ENCODE measurements at places on chromosomes 2 and 18.

DNA sequence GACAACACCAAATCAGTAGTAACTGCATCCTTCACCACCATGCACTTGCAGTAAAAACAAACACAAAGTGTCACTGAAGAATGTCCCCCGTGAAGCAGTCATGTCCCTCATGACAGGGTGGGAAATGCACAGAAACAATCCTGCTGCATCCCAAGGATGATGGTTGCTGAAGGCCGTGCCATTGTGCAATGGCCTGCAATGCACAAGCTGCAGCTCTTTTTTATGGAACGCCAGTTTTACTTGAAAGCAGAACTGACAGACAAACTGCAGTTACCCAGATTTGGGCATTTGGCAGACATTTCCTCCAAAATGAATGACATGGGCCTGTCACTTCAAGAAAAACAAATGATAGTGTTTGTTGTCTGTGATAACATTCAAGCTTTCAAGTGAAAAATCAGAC, 2.4 kb upstream of the CHST10 start:
- DNase-seq = no peak

- DNase-seq = no peak
Observed at GRCh38 chr2:189204322-189204941, 24.9 kb upstream of the COL5A2 start.

DNA sequence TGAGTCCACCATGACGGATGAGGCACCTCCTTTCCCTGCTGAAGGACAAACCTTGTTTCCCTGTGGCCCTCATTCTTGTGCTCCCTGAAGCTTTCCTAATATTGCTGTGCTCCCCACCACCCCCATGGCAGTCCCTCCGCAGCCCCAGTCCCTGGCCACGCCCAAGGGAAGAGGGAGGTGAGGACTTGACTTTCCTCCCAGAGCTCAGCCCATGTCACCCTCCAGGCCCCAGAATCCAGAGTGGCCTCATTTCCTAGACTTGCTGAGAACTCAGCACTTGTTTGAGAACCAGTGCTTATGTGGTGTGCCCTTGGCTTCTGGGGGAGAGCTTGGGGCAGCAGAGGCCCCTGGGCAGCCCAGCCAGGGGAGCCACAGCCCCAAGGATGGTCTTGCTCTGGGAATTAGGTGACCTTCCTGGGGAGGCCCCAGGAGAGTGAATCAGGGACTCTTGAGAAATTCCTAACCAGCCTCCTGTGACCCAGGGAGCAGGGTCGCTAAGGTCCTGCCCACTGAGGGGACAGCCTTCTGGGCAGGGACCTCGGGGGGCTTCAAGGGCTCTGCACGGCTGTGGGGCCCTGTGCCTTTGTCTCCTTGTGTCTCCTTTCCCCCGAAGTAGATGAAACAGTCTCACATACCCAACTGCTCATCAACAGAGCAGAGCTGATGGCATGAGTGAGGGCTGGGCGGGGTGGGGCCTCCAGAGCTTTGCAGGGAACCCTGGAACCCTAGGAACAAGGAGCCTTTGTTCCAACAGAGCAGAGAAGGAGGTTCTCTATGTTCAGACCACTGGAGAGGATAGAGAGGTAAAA, 27.9 kb downstream of the PSD4 start:
- DNase-seq = no peak

GRCh38 chr2:667332-667999, 9.7 kb downstream of the TMEM18 start:
- DNase-seq = no peak

DNA sequence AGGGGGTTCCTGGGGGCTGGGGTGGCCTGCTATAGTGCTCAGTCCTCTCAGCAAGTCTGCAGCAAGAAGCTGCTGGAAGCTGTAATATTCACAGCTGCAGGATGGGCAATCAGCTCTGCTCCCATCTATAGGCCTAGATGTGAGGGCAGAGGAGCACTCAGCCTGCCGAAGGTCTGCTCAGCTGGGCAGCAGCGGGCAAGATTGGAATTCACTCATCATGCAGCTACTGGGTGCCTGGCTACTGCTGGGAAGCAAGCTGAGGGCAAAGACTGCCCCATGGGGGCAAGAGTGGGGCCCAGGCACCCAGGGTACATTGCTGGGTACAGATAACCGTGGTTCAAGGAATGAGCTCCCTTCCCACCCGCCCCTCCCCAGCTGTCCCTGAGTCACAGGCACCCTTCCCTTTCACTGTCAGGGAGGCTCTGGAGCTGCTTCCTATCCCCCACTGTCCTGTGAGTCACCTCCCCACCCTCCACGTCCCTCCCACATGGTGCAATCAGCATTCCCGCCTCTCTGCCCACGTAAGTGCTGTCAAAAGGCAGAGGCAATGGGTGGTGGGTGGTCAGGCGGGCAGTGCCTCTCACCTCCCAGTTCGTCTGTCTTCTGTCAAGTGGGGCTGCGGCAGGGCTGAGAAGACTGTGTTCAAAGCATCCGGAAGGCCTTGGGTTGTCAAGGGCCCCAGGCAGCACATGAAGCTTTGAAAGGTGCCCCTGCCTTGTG, 169.2 kb downstream of the TRIM43 start:
- no peak for DNase-seq

- no peak for DNase-seq
Observed at GRCh38 chr2:208541461-208541988, 134.9 kb downstream of the PTH2R start.

DNA sequence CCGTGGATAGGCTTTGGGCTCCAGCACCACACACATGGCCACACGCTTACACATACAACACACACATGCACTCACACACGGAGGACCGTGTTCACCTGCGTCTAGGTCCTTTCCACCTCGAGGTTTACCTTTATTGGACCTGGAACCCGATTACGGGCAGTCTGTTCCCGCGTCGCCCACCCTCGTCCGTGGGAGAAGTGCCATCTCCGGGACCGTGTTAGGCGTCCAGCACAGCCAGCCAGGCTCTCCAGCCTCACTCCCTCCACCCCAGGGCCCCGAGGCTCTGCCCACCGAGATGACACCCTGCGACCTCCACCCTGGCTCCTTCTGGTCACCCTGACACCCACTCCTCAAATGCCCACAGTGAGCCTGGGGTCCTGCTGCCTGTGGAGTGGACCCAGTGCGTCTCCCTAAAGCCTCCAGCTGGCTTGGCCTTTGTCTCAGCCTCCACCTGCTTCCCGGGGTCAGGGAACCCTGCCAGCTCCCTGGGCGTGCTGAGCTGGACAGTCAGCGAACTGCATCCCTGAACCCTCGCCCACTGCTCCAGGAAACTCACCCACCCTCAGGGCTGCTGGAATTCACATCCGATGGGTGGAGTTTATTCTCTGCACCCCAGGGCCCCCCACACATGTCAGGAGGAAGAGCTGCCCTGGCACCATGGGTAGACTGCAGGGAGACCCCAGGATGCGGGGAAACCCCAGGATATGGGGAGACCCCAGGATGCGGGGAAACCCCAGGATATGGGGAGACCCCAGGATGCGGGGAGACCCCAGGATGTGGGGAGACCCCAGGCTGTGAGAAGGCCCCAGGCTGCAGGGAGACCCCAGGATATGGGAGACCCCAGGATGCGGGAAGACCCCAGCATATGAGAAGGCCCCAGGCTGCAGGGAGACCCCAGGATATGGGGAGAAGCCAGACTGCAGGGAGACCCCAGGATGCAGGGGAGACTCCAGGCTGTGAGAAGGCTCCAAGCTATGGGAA, 33.0 kb downstream of the ADI1 start:
- peak; percentile 25 for DNase-seq

DNA sequence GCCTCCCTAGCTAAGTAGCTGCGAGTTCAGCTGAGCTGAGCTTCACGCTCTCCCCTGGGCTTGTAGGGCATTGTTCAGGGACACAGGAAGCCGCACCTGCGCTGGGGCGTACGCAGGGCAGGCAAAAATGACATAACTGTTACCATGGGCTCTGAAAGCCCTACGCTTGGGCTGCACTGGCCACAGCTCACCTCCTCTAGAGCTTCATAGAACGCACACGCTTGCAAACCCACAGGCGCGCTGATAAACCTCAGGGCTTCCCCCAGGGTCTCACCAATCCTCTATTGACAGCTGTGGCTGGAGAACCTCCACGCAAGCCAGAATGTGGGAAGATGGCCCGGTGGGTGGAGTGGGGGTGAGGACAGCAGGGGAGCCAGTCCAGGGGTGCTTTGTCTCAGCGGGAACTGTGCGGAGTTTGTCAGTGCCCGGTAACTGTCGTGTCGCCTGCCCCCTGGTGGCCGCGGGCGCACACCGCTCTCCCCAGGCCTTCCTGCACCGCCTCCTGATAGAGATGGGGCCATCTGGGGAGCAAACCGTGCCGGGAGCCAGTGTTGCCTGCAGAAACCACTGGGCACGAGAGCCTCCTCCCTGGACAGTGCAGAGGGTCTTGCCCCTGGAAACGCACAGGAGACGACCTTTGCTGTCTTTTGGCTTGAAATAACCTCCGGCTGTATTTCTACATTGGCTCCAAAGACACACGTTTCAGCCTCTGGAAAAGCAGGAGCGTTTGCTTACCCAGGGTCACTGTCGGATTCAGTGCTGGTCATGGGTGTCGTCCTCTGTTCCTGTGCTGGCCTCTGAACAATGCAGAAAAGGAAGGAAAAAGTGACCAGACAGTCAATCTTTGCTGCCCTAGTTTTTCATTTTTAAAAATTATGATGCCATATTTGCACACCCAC, 17.0 kb upstream of the CIDEA start:
- DNase-seq = peak; percentile 46

GRCh38 chr2:85355521-85355920, 952 bp downstream of the ELMOD3 start:
- no peak for DNase-seq

DNA sequence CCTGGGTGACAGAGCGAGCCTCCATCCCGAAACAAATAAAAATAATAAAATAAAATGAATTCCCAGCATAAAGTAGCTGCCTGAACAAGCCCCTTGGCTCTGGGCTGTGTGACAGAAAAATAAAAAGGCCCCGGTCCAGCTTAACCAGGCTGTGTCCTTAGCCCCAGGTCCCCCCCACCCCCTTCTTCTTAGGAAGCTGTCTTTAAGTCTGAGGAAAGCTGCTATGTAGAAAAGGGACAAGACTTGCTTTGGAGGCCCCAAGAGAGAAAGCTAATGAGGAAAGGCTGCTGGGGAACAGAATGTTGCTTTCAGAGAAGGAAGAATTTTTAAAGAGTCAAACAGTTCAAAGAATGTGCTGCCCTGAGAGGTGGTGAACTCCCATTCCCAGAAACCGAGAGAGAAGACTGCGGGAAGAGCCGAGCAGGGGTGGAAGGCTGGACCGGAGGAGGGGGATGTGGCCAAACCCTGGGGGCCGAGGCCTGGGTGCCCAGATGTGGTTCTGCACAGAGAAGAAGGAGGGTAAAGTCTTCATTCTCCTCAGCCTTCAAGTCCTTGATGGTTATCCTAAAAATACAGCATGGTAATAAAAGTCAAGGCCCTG, 61.9 kb downstream of the CENPO start:
- no peak for DNase-seq

- no peak for DNase-seq
Observed at GRCh38 chr2:176508984-176509740, 239.9 kb downstream of the MTX2 start.

- no peak for DNase-seq
Observed at GRCh38 chr2:31318361-31319336, 84.7 kb downstream of the EHD3 start.

GRCh38 chr18:67211646-67212045, 304.9 kb downstream of the DSEL start:
- DNase-seq = no peak

GRCh38 chr2:147588191-147588590, 256.6 kb upstream of the ACVR2A start:
- no peak for DNase-seq

DNA sequence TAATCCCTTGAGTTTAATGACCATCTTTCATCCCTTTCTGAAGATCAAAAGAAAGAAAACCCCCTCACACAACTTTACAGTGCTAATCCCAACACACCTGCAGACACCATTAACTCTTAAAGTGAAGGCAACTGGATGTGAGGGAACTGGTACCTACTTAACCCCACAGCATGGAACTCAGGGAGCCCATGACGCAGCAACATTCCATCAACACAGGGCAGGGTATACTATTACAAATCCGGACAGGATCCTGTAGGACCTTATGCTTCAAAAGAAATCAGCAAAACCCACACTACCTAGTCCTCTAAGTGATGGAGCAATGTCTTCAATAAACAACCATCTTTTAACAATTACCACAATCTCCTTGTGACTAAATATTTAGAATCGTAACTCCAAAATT, 78.6 kb downstream of the FARSB start:
- no peak for DNase-seq

- DNase-seq = no peak
Observed at GRCh38 chr18:56962322-56962721, 184.6 kb upstream of the BOD1L2 start.

GRCh38 chr2:239245107-239245506, 155.7 kb downstream of the HDAC4 start:
- DNase-seq = no peak

DNA sequence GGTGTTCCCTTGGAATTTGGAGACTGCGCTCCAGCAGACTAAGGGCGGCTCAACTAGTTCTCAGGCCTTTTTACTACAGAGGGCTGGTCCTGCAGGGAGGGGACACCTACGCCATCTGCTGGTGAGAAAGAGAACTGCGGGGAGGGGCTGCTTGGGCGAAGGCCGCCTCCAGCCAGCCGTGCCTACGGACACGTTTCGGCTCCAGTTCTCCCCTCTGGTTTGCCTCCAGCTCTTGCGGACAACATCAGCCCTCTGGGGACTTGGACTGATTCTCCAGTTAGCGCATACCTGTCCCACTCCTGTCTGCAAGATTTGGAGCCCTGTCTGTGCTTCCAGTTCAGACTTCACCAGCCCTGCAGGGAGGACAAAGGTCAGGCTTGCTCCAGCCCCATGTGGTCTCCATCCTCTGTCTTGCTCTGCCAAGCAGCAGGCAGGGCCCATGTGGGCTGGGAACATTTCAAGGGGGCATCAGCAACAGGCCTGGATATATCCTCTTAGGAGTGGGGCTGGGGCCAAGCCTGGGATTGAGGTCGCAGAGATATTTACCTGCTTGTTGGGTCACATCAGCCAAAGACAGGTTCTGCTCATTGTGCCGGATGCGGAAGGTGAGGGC, 10.3 kb downstream of the PTPRN start:
- peak; percentile 89 for DNase-seq

DNA sequence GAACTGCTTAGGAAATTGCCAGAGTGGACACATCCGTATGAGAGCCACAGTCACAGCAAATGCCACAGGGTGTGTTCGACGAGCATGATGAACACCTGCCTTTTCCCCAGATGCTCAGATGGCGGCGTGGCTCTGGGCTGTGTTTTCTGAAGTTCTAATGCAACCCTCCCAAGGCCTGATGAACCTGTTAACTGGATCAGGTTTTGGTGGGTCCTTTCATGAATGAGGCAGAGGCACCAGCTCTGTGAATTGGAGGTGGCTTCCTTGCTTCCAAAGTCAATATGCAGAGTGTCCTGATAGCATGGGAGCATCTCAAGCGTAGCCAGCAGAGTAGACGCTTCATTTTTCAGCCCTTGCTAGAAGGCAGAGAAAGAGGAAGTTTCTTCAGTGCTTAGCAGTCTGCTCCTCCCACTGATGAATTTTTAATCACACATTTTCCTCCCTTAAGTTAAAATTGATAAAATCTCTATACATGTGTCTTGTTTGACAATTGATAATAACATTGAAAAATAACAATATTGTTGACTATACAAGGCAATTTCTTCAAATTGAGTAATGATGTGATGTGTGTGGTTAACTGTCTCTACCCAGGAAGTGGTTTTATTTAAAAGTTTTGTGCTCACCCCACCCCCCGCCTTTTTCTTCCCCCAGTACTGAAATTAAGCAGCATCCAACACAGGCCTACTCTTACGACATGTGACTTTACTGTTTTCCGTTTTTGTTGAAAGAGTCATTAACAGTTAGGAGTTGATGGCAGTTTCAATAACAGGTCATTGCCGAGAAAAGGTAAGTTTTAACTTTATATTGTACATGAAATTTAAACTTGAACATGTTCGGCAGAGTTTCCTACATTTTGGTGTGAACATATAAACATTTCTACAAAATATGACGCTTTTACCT, at the start of gene ARHGAP15:
TSS of gene ARHGAP15 (plus strand) at position 739 of the 900 bp plus-strand sequence.
- DNase-seq = no peak

All from breast epithelium (tissue), 4 donors.